Fibroblast of the conjunctiva (primary cell): ENCODE measurements at places on chromosomes 12 and 14.

- DNase-seq = peak; percentile 38
Observed at GRCh38 chr12:81257947-81258551, 180.2 kb downstream of the ACSS3 start.

DNA sequence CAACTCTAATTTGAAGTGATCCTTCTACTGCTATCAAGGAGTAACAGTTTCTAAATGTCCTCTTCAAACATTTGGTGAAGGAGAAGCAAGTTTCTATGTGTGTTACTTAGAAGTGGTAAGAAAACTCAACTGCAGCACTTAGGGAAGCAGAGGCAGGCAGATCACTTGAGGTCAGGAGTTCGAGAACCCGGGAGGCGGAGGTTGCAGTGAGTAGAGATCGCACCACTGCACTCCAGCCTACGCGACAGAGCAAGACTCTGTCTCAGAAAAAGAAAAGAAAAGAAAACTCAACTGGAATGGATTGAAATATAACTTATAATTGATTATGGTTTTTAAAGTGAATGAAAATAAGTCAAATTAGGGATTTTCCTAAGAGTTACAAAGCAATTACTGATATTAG, 169.7 kb upstream of the ATP2B1 start:
- no peak for DNase-seq

- DNase-seq = no peak
Observed at GRCh38 chr14:100755649-100756048, 29.0 kb downstream of the DLK1 start.

DNA sequence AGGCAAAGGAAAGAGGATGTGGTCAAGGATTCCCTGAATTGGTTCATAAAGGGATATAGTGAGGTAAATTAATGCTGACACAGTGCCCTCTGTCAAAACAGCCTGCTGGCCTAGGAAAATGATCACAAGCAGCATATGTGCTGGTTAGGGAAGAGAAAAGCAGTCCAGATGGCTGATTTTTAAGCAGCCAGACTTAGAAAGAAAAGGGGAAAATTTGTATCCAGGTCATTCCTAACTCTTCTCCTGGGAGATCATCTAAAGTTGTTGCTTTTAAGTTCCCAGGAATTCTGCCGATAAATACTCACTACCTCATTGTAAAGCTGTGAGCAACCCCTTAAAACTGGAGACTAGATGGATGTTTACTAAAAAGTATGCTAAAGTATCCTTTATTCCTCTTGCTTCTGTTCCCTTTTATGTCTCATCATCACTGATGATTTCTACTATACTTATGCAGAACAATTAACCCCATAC, 46.4 kb upstream of the CNOT2 start:
- DNase-seq = peak; percentile 3

DNA sequence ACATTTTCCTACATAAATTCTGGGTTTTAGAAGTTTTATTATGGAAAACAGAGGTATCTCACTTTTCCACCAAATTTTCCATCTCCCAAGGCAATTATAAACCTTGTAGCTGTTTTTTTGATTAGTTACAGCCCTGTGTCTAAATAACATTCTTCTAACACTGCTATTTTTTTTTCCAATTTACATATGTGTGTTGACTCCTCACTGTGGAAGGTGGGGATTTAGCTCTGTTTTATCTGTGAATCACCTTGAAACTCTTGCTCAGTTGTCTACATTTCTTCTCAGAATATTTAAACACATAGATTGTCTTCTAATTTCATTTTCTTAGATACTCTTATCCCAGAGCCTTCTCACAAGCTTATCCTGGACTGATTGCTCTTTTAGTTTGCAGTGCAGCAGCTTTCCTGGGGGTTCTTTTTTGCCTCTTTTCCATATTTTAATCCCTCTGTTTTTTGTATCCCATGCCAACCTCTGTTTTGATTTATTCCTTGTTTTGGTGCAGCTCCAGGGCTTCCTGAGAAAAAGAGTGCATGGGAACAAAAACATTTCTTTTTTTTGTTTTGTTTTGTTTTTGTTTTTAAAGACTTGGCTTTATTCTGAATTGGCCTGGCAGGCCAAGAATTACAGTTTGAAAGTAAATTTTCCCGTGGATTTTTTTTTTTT, 36.7 kb downstream of the TBC1D15 start:
- no peak for DNase-seq

DNA sequence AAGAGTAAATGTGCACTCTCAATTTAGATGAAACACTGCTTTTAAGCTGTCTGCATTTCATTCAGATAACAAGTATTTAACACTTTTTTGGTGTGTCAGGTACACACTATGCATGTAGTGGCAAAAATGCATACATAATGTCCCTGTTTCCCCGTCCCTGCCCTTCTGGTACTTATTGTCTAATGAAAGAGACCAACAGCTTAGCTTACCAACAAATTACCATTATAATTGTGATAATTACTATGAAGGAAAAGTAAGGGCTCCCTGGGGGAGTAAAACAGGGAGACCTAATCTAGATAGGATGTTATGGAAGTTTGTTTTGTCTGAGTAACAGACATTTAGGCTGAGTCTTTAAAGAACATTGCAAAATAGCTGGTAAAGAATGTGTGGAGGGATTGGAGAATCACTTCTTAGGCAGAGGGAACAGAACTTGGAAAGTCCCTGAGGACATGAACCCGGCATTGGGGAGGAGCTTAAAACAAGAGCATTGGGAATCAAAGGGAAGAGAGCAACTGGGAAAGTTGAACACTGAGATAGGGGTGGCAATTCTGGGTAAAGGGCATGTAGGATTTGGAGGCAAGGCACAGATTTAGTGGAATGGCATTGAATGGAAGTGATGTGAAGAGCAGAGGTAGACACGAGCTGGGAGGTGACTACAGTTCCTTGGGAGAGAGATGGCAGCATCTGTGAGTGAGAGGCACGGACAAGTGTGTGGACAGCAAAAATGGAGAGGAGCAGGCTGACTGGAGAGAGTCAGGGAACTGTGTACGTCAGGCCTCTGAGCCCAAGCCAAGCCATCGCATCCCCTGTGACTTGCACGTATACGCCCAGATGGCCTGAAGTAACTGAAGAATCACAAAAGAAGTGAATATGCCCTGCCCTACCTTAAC, 181.6 kb downstream of the GRIP1 start:
- no peak for DNase-seq

DNA sequence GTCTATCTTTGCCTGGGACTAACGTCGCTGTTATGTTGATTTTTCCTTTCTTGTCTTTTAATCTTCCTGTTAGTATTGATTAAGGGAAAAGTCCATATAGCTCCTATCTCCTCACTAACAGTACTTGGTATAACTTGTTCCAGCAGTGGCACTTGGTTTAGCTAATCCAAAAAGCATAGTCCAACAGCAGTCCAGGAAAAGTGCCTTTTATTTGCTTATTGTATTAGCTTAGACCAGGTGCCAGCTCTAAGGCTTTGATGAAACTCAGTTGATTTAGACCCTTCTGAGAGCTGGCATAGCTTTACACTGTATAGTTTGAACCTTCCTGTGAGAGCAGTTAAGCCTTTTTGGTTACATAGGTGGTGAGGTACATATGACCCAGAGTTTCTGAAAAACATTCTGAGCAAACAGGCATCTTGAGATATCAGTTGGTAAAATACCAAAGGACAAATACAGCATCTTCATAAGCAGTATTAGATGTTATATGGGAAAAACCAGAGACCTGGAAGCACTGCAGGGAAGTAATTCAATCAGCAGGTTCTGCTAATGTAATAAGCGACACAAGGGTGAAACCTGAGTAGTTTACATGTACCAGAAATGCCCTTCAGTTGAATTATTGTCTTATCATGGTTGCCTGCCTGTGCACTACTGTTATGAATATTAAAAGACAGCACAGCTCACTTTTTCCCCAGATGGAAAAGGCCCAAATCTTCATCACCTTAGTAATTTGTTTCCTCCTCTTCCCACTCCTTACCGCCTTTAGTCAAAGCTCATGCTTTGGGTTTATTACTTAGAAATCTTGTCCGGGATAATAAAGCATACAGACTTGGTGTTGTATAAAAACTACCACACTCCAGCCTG, 13.0 kb downstream of the PELI2 start:
- no peak for DNase-seq

- DNase-seq = peak; percentile 1
Observed at GRCh38 chr14:82642425-82642824, 1108.8 kb upstream of the SEL1L start.

DNA sequence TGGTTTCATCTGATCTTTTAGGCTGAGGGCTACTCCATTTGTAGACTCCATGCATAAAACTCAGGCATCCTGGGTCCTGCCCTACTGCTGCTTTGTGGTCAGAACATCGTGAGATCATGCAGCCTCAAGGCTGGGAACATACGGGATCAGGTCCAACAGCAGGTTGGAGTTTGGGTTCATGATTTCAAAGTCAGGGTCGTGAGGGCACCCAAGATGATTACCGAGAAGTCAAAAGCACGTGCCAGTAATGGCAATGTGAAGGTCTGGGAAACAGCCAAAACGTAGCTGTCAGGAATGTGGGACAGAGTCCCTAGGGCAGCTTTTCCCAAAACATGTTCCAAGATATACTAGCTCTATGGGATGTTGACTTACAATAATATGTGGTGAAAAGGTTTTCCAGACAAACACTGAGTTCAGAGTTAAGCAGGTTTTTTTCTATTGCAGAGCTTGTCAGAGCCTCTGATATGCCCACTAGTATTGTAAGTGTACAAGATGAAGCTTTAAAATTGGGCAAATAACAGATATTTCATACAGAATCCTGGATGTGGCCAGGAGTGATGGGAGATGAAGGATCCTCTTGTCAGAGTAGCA, 130.3 kb upstream of the DNM1L start:
- DNase-seq = peak; percentile 53

GRCh38 chr12:122861587-122861970, 26.3 kb downstream of the HIP1R start:
- DNase-seq = no peak

GRCh38 chr12:20482491-20483054, 114.2 kb downstream of the PDE3A start:
- DNase-seq = no peak

DNA sequence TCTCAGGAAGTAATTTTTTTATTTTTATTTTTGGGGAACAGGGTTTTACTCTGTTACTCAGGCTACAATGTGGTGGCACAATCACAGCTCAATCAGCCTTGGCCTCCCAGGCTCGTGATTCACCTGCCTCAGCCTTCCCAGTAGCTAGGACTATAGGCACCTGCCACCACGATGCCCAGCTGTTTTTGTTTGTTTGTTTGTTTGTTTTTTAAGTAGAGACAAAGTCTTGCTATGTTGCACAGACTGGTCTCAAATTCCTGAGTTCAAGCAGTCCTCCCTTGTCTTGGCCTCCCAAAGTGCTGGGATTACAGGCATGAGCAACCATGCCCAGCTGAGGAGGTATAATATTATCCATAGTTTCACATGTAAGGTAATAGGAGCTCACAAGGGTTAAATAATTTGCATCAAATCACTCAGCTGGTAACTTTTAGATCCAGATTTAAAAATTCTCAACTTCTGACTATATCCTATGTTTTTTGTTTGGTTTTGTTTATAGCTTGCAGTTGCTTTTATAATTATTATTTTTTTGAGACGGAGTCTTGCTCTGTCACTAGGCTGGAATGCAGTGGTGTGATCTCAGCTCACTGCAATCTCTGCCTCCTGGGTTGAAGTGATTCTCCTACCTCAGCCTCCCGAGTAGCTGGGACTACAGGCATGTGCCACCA, 629.3 kb downstream of the DIO2 start:
- DNase-seq = no peak

GRCh38 chr12:68236421-68237059, 10.9 kb upstream of the IL26 start:
- DNase-seq = no peak

DNA sequence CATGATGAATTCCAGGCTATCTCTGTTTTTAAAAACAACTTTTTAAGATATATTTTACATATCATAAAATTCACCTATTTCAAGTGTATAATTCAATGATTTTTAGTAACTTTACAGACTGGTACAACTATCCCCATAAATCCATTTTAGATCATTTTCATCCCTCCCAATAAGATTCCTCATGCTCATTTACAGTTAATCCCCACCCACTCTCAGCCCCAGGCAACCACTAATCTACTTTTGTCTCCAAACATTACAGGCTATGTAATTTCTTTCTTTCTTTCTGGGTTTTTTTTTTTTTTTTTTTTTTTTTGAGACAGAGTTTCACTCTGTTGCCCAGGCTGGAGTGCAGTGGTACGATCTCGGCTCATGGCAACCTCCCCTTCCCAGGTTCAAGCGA, 81.3 kb downstream of the DNAI7 start:
- DNase-seq = no peak

- no peak for DNase-seq
Observed at GRCh38 chr14:75446447-75446846, 18.6 kb downstream of the JDP2 start.

DNA sequence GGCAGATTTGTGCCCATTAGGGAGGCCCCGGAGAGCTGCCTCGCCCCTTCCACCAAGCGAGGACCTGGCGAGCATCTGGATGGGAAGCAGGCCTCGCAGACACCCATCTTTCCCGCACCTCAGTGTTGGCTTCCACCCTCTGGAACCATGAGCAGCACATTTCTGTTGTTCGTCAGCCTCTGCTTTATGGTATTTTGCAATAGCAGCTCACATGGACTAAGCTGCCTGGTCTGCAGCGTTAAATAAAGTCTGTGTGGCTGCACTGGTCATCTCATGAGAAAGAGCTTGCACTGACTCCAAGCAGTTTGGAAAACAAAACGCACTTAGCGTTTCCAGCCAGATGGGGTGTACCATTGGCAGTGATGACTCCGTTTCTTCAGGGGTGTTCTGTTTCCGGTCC, 75.8 kb downstream of the GLT1D1 start:
- DNase-seq = no peak

GRCh38 chr14:58705066-58705465, 67.3 kb downstream of the DACT1 start:
- DNase-seq = peak; percentile 1

GRCh38 chr14:59331217-59331616, 134.0 kb downstream of the GPR135 start:
- no peak for DNase-seq

DNA sequence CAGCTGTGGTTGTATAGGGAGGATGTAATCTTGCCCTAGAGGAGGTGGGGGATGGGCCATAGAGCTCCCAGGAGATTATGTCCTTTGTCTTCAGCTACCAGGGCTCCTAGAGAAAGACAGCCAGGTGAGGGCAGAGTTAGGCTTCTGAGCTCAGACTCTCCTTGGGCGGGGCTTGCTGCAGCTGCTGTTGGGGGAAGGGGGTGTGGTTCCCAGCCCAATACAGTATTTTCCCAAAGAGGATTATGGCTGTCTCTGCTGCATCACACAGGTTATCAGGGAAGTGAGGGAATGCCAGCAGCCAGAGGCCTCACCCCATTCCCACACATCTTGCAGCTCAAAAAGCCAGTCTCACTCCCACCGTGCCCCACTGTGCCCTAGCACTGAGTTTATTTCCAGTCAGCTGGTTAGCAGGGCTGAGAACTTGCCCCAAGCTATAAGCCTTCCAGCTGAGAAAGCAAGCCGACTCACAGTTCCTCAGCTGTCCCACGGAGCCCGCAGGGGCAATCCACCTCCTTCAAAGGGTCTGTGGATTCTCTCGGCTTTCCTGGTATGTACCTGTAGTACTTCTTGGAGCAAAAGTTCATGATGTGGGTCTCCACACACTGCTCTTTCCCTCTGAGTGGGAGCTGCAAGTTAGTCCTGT, 217.3 kb upstream of the CPNE8 start:
- DNase-seq = no peak

GRCh38 chr12:11884706-11885105, 186.0 kb upstream of the BCL2L14 start:
- no peak for DNase-seq
